Posterior vena cava (tissue), 2 donors: ENCODE measurements at places on chromosomes 7 and 10. TPM values are rescaled to one million over a fixed set of nuclear protein-coding genes. Genes with fewer than 3 reads are reported as not detected.

Gene SYCE1
- 0.76 TPM for total RNA-seq

Gene NPSR1
- total RNA-seq, result not detected

Gene ZPBP
- total RNA-seq, result not detected

Gene EPO
- total RNA-seq, result not detected

Gene ZNF503
- total RNA-seq, result 36.0 TPM

Gene FMC1
- total RNA-seq, result 7.9 TPM

Gene CLCN1
- total RNA-seq, result 0.05 TPM

Gene FAM13C
- total RNA-seq, result 18.7 TPM

Gene SFTPA2
- 0.19 TPM for total RNA-seq
